Colonic mucosa (tissue), 4 donors: ENCODE measurements at places on chromosomes 1 and 21.

- DNase-seq, result no peak
These were observed 67.0 kb downstream of the XCL2 start for GRCh38 chr1:168476588-168477385.

GRCh38 chr1:33424205-33424604 lies 6.7 kb downstream of the PHC2 start:
- DNase-seq, result no peak

- DNase-seq, result no peak
These were observed 114.5 kb downstream of the DPYD start for GRCh38 chr1:97806326-97806725.

GRCh38 chr1:41661428-41662060 lies 177.1 kb upstream of the EDN2 start:
- DNase-seq, result no peak

GRCh38 chr1:244802556-244803239 lies 32.8 kb upstream of the COX20 start:
- no peak for DNase-seq

GRCh38 chr1:64092851-64093371 lies 110.5 kb upstream of the UBE2U start:
- DNase-seq, result no peak

- peak; percentile 85 for DNase-seq
These were observed 29.1 kb downstream of the TEX35 start for GRCh38 chr1:178541829-178542553.

GRCh38 chr1:227321035-227321434 lies 2.7 kb upstream of the CDC42BPA start:
- DNase-seq, result no peak

DNA sequence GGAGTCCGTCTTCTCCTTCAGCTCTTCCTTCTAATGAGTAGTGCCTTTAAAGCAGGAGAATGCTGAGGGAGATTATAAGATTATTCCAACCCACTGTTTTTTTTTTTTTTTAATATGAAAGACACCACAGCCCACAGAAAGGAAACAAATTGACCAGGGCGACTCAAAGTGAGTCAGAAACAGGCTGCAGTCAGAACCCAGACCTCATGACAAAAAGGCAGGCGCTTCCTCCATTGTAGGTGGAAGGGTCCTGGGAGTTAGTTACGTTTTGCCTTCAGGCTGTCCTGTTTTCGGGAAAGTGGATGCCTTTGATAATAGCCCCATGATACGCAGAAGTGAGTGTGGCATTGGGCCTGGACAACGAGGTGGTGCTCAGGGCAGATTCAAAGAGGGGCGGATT lies 21.0 kb downstream of the PLXNA2 start:
- no peak for DNase-seq

DNA sequence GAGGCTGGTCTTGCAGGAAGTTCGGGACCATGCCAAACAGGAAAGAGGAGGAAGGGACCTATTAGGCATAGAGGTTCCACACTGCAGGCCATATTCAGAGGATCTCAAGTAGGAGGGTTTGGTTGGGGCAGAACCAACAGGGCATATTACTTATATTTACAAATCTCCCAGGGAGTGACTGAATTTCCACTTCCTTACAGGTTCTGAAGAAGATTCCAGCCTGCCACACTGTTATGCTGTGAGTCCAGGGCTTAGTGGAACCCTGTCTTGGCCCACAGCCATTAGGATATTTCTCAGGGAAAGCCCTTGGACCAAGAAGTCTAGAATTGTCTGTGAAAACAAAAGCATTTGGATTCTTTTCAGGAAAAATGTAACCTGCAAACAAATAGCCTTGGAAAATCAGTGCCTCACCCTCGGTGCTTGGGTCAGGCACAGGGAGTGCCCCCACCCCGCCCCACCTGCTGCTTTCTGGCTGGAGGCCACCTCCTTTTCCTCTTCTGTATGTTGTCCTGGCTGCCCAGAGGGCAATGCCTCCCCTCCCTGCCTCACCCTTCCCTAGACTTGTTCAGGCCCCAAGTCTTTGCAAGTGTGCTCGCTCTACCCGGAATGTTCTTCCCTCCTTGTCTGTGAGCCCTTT lies 41.0 kb upstream of the JUN start:
- peak; percentile 94 for DNase-seq

GRCh38 chr1:195886000-195886399 lies 722.2 kb downstream of the KCNT2 start:
- DNase-seq, result no peak

DNA sequence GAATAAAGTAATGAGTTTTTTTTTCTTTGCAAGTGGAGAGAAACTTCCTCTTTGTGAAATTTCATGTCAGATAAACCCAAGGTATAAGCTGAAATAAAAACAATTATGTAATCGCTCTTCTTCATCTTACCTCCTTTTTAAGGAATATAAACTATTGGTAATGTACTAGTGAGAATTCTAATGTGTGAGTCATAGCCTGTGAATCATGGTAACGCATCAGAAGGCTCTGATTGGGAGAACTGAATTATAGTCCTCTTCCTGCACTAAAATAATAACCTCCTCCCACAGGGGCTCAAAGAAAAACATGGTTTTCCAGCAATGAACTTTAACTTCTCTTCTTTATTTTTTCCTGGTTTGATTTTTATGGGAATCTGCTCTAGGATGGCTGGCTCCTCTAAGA lies 57.1 kb upstream of the COX20 start:
- DNase-seq, result no peak

GRCh38 chr21:32965129-32965680 lies 60.5 kb upstream of the OLIG2 start:
- no peak for DNase-seq

DNA sequence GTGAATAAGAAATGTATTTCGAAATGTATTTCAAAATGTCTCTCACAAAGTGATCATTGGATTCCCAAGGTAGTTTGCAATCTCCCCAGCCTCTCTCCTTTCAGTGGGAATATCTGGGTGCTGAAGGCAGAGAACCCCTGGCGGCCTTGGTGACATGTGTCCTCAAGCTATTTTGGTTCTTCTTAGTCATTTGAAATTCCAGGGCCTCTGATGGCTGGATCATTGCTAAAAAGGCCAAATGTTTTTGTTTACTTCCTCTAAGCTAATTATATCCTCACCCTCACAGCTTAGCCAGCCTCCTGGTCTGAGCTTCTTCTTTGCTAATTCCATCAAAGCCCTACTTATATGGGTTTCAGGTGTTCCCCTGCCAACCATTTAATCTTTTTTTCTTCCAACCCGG lies 71.2 kb downstream of the LRRC40 start:
- no peak for DNase-seq

GRCh38 chr1:44346878-44347277 lies 8.2 kb downstream of the ERI3 start:
- no peak for DNase-seq

GRCh38 chr1:25572708-25573590 lies 29.5 kb downstream of the LDLRAP1 start:
- peak; percentile 63 for DNase-seq

GRCh38 chr1:88139633-88140032 lies 544.4 kb upstream of the PKN2 start:
- no peak for DNase-seq

DNA sequence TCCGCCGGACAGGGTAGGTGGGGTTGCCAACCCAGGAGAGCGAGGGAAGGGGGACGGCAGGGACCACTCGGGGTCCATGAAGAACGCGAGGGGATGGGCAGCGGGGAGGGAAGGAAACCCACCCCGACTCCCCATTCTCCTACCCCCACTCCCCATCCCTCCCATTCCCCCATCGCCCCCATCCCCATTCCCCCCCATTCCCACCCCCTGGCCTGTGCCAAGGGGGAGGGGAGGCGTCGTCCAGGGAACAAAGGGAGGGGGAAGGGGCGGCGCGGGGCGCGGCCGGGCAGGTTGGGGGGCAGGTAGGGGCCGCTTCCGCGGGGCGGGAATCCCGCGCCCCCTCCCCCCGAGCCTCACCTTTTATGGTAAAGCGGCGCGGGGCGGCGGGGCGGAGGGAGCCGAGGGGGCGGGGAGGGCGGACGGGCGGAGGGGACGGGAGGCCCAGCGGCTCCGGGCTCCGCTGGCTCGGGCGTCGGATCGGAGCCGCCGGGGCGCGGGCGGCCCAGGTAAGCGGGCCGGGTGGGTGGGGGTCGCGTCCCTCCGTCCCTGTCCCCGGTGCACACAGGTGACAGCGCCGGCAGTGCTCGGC lies at the start of gene FBLIM1:
Gene FBLIM1 (plus strand): TSS at position 453 of the 589 bp plus-strand sequence. CDS start 6,189 bp downstream, outside the sequence.
- no peak for DNase-seq

DNA sequence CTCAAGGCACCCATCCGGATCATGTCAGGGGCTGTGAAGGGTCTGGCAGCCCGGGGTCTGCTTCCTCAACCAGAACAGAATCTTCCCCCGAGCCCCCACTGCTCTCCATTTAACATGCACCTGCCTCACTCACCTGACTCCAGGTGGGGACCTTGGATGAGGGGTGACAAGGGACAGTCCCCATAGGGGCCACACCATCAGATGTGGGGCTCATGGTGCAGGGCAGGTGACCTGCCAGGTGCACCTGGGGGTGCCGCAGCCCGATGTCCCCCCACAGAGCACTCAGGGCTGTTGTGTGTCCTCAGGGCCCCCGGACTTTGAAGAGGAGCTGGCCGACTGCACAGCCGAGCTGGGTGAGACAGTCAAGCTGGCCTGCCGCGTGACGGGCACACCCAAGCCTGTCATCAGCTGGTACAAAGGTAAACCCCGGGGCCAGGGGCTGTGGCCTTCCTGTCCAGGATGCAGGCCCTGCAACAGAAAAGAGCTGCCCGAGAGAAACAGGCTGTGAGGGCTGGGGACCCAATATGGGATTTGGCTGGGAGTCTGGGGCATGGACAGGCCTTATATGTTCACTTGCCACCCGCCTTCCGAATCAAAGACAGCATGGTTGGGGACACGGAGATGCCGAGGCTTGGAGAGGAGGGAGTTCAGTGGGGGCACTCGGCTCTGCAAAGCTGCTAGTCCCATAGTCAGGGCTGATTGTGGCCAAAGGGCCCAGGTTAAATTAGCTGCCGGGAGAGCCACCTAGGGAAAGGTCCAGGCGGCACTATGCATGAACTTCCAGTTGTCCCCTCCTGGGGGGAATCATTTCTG lies 64.6 kb downstream of the TRIM11 start:
- DNase-seq, result no peak

- peak; percentile 19 for DNase-seq
These were observed 995 bp upstream of the KIF26B start for GRCh38 chr1:245153552-245154428.

DNA sequence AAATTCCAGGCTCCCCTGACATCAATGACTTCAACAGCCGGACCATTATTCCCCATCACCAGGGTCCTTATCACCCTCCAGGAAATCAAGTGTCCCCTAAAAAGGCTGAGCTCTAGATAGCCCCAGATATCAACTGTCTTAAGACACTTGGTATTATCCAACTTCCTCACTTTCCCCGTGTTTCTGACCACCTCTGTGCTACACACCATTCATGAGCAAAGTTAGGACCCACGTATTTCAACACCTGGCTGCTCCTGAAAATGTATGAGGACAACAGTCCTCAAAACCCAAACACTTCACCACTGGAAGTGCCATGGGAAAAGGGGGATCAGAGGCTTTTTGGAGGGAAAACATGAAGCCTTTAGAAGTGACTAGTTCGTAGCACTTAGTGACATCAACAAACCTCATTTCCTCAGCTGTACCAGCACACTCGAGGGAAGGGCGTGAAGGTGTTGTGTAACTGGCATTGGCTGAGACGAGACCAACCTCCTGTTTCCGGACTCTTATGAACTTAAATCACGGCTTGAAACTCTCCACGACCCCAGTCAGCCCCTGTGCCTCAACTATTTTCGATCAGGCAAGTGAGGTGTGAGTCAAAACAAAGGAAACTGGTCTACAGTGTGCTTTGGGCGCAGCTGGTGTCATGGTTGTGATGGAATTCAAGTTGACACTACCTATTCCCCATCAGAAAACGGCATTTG lies 4.1 kb upstream of the CHD5 start:
- DNase-seq, result no peak

DNA sequence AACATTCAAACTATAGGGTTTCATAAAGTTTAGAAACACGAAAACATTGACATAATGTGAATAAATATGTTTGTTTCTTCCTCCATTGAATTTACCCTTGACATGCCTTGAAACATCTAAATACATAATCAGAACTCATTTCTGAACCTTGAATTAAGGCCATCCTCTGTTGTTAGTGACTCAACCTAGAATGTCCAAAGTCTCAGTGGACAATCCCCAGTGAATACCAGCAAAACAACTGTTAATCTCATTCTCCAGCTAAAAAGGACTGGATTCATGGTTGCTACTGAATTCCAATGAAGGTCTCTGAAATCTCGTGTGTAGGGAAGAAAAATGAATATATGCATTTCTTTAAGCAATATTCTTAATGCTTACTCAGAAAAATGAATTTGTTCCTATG lies at the start of gene OR2L2:
Gene OR2L2 (plus strand): TSS at position 301 of the 400 bp plus-strand sequence. CDS start 8,198 bp downstream, outside the sequence.
- no peak for DNase-seq

GRCh38 chr1:15004396-15004795 lies 149.2 kb upstream of the TMEM51 start:
- no peak for DNase-seq

- peak; percentile 91 for DNase-seq
These were observed 292.7 kb downstream of the TPR start for GRCh38 chr1:186082235-186082937.

- peak; percentile 70 for DNase-seq
These were observed 44.5 kb downstream of the B3GALT5 start for GRCh38 chr21:39657091-39657689.

- peak; percentile 23 for DNase-seq
These were observed 20.6 kb downstream of the PYHIN1 start for GRCh38 chr1:158951956-158952355.

DNA sequence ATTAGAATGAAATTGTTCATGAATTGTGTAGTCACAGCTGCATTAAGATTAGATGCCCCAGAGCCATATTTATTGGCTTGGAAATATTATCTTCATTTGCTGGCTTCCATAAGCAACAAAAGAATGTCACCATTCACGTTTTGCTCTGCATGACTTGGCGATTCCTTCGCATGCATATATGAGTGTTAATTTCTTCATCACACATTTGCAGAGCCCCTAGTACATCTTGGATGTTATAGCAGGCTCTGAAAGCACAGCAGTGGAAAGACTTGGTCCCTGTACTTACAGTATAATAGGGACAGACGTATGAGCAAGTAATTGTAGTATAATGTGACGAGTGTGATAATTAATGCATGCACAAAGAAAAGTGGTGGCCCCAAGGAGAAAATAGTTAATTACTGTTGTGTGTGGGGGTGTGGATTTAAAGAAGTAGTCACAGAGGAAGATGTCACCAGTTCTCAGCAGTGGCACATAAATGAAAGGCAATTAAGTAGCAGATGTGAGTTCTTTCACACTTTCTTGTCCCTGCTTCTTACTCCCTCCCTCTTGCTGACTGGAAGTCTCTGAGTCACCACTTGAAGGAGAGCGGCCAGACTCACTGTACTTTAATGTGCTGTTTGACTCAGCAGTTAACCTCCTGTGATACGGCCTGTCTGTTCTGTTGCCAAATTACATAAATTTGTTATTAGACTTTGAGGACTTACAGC lies 21.0 kb downstream of the S100A10 start:
- DNase-seq, result peak; percentile 79

DNA sequence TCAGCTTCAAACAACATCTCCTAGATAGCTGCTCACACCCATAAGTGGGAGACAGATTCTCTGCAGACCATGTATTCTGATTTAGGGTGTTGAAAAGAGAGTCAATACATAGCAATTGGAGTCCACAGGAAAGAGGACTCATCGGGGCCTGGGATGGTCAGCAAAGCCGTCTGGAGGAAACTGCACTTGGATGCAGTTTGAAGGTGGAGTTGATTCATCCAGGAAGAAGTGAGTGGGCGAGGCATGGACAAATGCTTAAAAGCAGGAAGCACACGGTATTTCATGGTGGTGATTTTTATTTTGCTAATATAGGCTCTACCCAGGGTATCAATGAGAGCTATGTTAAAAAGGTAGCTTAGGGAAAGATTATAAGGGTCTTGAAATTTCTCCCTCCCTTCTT lies 36.8 kb upstream of the DIRAS3 start:
- no peak for DNase-seq

- no peak for DNase-seq
These were observed at the start of gene CLCA1 for GRCh38 chr1:86468501-86468977. TSS of gene CLCA1 (plus strand) at chr1:86468927. CDS start at chr1:86468972, 45 bp downstream.
